ENCODE measurements at places on chromosomes 1 and 21.

- no peak for DNase-seq
Measured at GRCh38 chr1:163924041-163924440, 602.3 kb downstream of the NUF2 start.

GRCh38 chr1:196557797-196558196, 50.4 kb downstream of the KCNT2 start:
- DNase-seq: no peak

DNA sequence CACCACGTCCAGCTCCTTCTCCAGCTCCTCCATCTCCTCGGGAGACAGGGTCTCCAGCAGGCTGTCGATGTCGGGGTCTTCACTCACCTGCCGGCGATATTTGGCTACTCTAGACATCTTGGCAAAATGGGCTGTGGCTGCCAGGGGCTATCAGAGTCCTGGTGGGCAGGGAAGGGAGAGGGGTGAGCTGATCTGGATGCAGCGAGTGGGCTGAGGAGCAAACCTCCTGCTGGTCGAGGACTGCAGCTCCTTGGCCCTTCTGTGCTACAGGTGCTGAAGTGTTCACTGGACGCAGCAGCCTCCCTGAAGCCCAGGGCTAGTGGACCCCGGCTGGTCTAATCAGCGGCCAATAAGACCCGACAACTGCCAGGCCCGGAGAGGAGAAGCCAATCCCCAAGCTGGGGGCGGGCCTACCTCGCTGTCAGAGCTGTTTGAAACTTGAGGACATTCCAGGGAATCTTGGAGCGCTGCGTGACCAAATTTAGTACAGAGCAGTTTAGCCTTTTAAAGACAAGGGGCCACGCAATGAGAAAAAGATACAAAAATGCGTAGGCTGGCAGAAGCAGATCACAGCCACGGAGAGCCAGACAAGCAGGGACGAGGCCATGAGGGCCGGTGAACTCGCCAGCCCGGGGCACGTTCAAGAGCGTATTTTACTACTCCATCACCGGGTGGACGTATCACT, at the start of gene LMOD1:
Gene LMOD1 (minus strand): TSS at position 325 of the 685 bp plus-strand sequence. CDS start 208 bp downstream, at position 117.
- DNase-seq: peak; percentile 88

DNA sequence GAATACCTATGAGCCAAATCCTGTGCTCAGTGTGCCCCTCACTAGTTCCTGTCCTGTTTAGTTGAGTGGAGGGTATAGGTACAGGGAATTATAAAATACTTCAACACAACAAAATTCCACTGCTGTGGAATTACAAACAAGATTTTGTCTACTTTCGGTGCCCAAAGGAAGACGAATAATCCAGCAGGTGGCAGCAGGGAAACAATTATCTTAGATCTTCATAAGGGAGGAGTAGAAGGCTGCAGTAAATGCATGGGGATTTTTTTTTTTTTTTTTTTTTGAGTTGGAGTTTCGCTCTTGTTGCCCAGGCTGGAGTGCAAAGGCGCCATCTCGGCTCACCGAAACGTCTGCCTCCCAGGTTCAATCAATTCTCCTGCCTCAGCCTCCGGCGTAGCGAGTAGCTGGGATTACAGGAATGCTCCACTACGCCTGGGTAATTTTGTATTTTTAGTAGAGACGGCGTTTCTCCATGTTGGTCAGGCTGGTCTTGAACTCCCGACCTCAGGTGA, 2.0 kb upstream of the PIP5K1A start:
- peak; percentile 82 for DNase-seq

DNA sequence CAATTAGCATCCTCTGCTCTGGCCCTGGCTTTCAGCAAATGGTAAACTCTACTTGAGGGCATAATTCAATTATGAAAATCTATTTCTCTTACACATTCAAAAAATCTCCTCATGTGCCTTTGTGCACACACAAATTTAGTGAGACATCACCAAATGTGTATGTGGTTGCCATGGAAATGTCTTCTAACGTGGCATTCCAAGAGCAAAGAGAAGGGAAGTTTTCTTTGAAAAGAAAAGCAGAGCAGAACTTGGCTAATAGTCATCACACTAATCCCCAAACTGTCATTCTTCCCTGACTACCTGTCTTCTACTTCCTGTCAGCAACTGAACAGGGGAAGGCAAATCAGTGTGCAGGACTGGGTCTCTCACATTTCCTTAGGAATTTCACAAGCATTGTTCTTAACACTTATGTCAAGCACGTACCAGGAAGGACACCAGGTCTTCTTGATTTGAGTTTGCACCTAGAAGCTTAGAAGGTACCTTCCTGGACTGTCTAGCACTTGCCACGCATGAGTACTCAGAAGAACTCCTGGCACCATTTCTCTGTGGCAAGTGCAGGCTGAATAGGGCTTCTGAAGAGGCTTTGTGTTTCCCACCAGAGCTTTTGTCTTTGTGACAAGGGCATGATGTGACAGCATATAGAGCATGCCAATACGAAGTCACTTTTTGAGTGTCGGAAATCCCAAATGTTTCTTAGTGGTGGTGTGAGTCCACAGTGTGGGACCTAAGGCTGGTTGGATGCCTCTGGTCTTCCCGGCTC, 32.3 kb downstream of the MAN1C1 start:
- DNase-seq: no peak

GRCh38 chr1:117734403-117734802, 128.6 kb downstream of the TENT5C start:
- no peak for DNase-seq

DNA sequence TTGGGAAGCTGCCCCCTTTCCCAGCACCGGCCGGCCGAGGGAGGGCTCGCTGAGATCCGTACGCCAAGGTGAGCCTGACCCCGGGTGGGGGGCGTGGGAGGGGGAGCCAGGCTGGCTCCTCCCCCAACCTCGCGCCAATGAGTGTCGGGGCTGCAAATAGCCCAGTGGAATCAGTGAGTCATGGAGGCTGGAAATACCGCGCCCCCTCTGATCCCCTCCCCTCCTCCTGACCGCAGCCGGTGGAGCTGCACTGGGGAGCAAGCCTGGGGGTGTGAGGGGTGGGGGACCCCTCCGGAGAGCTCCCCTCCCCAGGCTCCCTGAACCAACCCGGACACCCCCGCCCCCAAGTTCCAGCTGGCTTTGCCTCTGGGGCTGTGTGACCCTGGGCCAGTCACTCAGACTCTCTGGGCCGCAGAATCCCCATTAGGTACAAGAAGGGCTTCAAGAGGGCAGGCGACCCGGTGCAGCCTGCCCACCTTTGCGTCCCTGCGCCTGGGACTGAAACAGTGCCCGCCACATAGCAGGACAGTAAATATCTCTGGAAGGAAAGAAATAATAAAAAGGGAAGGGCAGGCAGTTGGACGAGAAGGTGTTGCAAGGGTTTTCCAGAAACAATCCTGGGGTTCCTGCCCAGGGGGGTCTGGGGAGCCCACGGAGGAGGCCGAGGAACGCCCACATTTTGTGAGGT, 4.5 kb downstream of the HSPB7 start:
- DNase-seq: no peak

GRCh38 chr1:53076165-53076564, 14.2 kb downstream of the PODN start:
- peak; percentile 2 for DNase-seq

GRCh38 chr1:16418823-16419425, 18.3 kb downstream of the SPATA21 start:
- no peak for DNase-seq

DNA sequence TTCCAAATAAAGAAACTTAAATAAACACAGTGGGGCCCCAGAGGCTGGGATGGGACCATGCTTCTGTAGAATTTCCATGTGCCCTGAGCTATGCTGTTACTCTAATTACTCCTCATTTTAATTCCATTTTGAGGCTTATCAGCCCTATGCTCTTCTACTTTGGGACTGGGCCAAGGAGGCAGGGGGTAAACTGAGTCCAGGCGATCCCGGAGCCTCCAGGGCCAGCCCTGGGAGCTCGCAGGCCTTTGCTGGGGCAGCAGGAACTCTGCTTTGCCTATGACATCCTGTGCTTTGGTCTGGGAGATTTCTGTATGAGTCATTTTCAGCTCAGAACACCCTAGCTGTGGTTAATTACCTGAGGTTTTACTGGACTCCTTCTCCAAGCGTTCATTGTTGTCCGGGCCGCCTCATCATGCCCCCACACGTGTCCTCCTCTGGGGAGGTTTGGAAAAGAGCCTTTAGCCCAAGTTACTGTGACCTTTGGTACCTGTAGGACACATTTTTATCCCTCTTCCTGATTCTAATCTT, 95.7 kb downstream of the RHOU start:
- DNase-seq: no peak

DNA sequence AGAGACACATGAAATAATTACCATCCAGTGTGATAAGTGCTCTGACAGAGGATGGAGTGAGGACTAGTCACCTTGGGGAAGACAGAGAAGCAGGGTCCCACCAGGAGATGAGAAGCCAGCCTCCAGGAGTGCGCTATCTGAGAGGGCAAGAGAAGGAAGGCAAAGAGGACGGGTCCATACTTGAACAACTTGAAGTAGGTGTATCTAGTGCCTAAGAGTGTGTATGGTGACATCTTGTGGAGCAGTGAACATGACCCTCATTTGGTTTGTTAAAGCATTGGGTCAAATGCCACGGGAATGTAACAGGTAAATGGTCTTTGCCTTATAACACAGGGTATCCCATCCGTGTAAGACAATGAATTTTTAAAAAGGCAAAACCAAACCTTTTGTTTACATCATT, 39.8 kb downstream of the MRPL39 start:
- no peak for DNase-seq

DNA sequence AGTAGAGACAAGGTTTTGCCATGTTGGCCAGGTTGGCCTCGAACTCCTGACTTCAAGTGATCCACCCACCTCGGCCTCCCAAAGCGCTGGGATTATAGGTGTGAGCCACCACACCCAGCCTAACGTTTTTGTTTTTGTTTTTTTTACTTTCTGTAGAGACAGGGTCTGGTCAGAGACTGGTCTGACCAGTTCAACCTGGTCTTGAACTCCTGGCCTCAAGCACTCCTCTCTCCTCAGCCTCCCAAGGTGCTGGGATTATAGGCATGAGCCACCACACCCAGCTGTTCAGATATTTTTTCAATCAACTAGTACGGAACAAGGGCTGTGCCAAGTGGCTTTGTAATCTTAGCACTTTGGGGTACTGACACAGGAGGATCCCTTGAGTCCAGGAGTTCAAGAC, 209.5 kb downstream of the RERE start:
- DNase-seq: no peak

GRCh38 chr1:220224033-220224432, 48.2 kb downstream of the RAB3GAP2 start:
- DNase-seq: no peak

- no peak for DNase-seq
Measured at GRCh38 chr21:40208206-40208947, 341.1 kb downstream of the PCP4 start.

GRCh38 chr21:16509476-16509875, 779.7 kb downstream of the USP25 start:
- DNase-seq: no peak
